Fibroblast of skin of left quadriceps (primary cell): ENCODE measurements at places on chromosomes 11 and 22.

DNA sequence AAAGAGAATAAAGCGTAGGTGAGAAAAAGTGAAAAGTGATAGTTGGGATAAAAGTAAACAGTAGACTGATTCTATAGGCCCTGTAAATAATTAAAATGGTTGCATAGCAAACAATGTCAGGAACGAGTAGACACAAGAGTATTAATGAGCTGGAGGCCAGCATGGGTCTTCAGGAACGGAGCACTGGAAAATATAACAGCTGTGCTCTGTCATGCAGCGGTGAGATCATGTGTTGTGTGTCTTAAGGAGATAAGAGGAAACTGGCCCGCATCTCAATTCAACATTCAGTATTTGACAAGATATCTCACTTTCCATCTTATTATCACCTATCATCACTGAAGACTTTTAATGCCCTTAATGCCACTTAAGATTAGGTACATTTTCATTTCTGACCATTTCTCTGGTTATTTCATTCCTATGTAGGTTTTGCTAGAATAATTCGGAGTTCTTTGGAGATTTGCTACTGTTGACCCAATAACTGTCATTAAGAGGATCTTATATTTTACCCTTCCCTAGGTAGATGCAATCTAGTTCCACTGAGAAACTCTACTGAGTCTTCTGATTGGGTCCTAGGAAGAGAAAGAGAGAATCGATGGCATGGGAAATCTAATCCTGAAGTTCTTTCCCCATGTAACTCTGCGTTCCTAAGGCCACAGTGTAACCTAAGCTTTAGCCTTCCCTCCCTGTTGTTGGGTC lies 35.5 kb upstream of the VWA5A start:
- no peak for DNase-seq

GRCh38 chr11:131299598-131300438 lies 70.6 kb upstream of the NTM start:
- no peak for DNase-seq

- DNase-seq: no peak
These were observed at the start of gene UBE2L6 for GRCh38 chr11:57567515-57568329. UBE2L6 (minus strand) TSS chr11:57567672; CDS start chr11:57567611, 61 bp downstream.

- no peak for DNase-seq
These were observed 29.9 kb upstream of the MOB2 start for GRCh38 chr11:1516273-1517067.

DNA sequence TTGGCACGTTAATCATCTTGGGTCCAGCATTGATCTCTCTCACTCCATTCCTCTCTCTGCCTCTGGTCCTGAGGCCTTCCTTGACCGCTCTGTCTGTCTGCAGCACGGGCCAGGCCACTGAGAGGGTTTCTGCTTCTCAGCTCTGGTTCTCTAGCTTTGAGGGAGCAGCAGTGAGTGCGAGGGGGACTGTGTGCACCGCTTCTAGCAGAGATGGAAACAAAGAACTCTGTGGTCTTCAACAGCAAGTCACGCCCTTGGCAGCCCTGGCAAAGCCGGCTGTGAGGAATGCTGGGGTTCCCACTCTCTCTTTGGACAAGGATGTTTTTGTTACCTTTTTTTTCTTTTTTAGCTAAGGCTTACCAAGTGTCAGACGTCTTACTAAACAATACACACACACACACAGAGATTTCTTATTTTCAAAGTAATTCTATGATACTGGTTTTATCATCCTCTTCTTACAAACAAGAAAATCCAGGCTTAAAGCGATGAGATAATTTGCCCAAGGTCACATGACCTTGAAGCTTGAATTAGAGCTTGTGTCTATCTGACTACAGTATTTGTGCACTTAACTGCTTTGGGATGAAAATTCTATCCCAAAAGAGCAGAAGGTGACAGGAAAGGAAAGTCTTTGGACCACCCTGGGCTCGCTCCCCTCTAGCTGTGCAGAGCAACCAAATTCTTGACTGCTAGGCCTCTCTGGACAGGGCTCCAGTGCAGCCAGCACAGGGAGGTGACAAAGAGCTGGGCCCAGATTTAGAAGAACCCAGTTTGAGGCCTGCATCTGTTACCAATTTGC lies 293.2 kb downstream of the NTM start:
- DNase-seq: no peak

- DNase-seq: no peak
These were observed 38.3 kb upstream of the NNMT start for GRCh38 chr11:114257621-114258558.

- DNase-seq: no peak
These were observed 1179.8 kb downstream of the BRD1 start for GRCh38 chr22:48647606-48648515.

- peak; percentile 26 for DNase-seq
These were observed 496.4 kb downstream of the BUD13 start for GRCh38 chr11:116276051-116277044.

GRCh38 chr11:95939091-95939490 lies 15.2 kb upstream of the MTMR2 start:
- DNase-seq: no peak

DNA sequence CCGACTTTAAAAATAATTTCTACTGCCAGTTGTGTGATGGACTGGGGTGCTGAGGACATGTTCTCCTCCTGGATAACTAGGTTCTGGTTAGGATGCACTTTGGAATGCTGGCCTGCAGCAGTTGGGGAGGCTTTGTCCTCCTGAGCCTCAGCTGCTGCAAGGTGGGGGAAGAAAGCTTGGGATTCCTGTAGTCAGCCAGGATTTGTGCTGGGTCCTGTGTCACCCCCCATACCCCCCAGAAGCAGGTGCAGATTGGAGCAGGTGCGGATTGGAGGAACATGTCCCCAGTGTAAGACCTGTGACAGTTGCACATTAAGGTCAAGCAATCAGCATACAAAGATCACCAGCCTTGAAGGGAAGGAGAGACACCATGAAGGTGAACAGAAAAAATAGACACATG lies 51.1 kb downstream of the MED15 start:
- DNase-seq: no peak

DNA sequence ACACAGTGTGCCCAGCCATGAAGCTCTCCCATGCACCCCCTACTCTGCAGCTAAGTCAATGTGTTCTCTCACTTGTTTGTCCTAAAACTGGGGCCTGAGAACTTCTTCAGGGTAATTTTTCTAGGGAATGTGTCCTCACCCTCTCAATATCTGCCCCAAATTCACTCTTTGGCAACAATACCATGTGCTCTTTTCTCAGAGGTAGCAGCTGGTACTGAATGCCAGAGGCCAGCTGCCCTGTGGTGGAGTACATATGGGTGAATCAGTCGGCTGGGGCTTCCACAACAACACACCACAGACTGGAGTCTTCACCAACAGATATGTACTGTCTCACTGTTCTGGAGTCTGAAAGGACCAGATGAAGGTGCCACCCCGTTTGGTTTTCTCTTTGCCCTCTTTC lies 97.7 kb upstream of the TOP3B start:
- no peak for DNase-seq

- DNase-seq: peak; percentile 99
These were observed 46.6 kb downstream of the MTMR2 start for GRCh38 chr11:95877291-95877690.

- DNase-seq: peak; percentile 44
These were observed 35.6 kb upstream of the SYT7 start for GRCh38 chr11:61616434-61616833.

GRCh38 chr22:46183733-46184132 lies 33.4 kb downstream of the PPARA start:
- no peak for DNase-seq

- no peak for DNase-seq
These were observed 37.9 kb downstream of the SMIM38 start for GRCh38 chr11:69193629-69194028.

DNA sequence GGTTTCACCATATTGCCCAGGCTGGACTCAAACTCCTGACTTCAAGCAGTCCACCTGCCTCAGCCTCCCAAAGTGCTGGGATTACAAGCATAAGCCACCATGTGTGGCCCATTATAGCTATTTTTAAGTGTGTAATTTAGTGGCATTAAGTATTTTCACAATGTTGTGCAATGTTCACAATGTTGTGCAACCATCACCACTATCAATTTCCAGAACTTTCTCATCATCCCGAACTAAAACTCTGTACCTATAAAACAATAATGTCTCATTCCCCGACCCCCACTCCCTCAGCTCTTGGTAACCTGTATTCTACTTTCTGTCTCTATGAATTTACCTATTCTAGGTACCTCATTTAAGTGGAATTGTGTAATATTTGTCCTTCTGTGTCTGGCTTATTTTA lies 7.5 kb downstream of the CFAP68 start:
- DNase-seq: no peak

- no peak for DNase-seq
These were observed 7.8 kb downstream of the PRR14L start for GRCh38 chr22:31742115-31742514.

DNA sequence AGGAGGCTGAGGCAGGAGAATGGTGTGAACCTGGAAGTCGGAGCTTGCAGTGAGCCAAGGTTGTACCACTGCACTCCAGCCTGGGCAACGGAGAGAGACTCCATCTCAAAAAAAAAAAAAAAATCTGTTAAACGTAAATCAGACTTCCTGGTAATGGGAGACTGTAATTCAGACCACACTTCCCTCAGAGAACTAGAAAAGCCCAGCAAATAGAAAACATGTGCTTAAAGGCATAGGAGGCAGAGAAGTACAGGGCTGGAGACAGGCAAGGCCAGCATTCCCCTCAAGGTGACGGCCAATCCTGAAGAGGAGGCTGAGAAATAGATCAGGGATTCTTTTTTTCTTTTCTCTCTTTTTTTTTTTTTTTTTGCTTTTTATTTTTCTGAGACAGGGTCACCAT lies 8.2 kb downstream of the GGT5 start:
- DNase-seq: peak; percentile 47

DNA sequence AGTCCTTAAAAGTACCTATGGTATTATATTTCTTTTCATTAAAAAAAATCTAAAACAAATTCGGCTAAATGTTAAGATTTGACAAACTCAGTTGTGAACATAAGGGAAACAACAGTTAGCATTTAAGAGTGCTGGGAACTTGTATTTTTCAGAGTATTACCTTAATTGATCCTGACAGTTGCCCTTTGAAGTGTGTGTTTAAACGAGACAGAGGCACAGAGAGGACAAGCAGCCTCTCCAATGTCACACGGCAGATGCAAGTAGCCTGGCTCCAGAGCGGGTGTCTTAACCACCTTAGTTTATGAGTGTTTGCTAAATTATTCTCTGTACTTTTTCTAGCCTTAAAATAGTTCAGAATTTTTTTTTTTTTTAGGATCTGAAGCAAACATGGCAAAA lies 80.9 kb downstream of the TIMP3 start:
- no peak for DNase-seq

- peak; percentile 5 for DNase-seq
These were observed 85.0 kb downstream of the CHST1 start for GRCh38 chr11:45580399-45580798.

DNA sequence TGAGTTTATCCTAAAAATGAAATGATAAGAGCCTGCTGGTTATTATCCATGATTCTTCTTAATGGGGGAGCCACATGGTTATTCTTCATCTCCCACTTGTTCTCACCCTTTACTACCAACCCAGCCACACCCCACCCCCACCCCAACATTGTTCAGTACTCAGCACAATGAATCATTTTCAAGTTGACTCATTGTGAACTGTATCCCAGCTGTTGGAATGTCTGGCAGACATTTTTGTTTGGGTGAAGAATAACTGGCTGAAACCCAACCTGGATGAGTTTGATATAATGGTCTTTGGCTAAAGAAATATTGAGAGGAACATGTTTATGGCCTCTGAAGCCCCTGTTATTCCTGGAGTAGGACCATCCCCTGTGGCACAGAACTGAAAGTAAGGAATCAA lies 136.2 kb downstream of the ELP4 start:
- peak; percentile 68 for DNase-seq

DNA sequence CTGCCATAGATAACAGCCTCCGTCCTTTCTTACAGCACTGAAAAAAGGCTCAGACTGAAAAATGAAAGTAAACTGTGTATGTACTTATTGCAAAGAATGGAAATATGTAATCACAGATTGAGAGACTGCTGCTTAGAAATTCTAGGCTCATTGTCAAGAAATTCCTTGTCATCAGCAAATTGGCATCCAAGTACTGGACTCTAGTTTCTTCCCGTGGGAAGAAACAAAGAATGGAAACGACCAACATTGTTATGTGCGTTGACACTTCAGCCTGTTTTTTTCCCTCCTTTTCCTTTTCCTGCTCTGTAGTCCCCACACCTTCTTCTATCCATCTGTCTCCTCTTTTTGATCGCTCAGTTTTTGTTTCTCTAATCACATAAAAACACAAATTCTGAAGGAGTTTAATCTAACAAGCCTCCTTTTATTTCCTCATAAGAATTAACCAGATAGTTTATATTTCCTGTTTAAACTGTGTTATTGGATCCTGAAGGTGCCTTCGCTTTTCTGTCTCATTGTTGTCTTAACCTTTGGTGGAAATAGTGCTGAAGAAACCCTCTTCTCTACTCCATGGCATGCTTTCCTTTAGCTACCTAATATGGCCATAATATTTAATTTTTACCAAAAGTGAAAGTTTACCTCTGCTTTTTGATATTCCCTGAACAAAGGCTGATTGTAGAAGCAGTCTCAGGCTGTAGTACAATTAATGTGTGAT lies 20.0 kb upstream of the CASP12 start:
- peak; percentile 48 for DNase-seq

GRCh38 chr11:60993615-60994014 lies 22.1 kb downstream of the CD6 start:
- no peak for DNase-seq

DNA sequence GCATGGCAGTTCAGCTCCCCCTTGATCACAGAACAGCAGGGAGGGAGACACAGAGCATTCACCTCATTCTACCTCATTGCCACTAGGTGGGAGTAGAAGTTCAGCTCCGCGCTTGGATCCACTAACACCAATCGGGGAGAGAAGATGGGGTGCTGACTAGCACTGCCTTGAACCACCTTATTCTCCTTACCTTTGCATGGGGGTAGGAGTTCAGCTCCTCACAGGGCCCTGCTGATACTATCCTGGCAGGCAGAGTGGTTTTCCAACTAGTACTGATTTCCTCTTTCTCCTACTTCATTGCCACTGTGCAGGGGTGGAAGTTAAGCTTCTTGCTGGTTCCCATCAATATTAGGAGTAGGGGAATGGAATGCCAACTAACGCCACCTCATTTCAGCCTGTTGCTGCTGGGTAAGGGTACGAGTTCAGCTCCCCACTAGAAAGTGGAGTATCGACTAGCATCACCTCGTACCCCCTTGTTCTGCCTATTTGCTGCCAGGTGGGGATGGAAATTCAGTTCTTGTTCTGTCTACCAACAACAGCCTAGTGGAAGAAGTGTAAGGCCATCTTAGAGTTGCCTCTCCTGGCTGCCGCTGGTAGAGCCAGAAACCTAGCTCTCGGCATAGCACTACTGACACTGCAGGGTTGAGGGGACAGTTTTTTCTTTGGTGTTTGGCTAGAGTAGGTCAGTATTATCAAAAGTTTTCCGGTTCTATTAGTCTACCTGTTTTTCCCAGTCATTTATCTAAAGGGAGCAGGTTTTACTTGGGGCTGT lies 550.9 kb upstream of the CCDC90B start:
- no peak for DNase-seq

- no peak for DNase-seq
These were observed 206.9 kb downstream of the CADM1 start for GRCh38 chr11:115297330-115297729.

GRCh38 chr11:92839450-92839849 lies 130.0 kb upstream of the MTNR1B start:
- DNase-seq: no peak

GRCh38 chr11:19080579-19080993 lies 20.1 kb upstream of the MRGPRX2 start:
- DNase-seq: peak; percentile 16

- DNase-seq: no peak
These were observed 29.6 kb upstream of the PRAME start for GRCh38 chr22:22588485-22589164.

GRCh38 chr11:3344327-3345174 lies 34.4 kb downstream of the ZNF195 start:
- no peak for DNase-seq
